ENCODE measurements at places on chromosomes 3 and 15. TPM values are rescaled to one million over a fixed set of nuclear protein-coding genes. Genes with fewer than 3 reads are reported as not detected.

Gene SHF
- 2.1 TPM for polyA plus RNA-seq

Gene FGF7
- polyA plus RNA-seq = 2.7 TPM

Gene MST1R
- polyA plus RNA-seq = 53.4 TPM

Gene CD200R1
- polyA plus RNA-seq = 2.2 TPM

Data from esophagus (tissue), 2 donors.